ENCODE measurements at places on chromosomes 4 and X. TPM values are rescaled to one million over a fixed set of nuclear protein-coding genes. Genes with fewer than 3 reads are reported as not detected.

GRCh38 chr4:153485860-153486259 is 19.7 kb downstream of the TMEM131L start:
- DNase-seq = no peak

DNA sequence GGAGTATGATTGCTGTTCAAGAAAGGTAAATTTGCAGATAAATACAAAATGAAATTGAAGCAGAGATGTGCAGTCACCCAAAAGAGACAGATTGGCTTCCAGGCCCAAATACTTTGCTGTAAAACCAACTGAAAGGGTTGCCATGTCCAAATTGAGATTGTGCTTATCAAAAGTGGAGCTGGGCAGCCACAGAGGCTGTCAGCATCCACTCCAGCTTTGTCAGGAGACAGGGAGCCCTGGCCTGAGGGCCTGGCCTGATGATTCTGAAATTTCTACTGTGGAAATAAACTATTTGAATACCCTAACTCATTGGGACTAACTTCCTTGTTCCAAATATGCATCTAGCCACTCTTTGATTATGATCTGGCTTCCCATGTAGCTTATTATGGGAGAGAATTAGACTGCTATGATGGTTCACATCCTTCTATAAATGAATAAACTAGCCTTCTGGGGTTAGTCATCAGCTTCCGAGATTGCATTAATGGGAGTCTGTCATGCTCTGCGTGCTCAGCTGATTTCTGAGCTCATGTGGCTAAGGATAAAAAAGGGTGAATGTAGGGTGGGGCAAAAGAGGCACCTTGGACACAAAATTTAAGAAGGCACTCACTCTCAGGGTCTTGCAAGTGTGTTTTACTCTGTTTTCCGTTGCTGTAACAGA is 48.2 kb downstream of the SLC34A2 start:
- DNase-seq = no peak

GRCh38 chr4:61182915-61183314 is 17.2 kb upstream of the ADGRL3 start:
- no peak for DNase-seq

- no peak for DNase-seq
Observed at GRCh38 chr4:155780775-155781174, 22.0 kb downstream of the GUCY1B1 start.

GRCh38 chr4:149964001-149964796 is 114.0 kb upstream of the DCLK2 start:
- DNase-seq = no peak

GRCh38 chrX:1435241-1435895 is 17.3 kb downstream of the ASMTL start:
- DNase-seq = no peak

DNA sequence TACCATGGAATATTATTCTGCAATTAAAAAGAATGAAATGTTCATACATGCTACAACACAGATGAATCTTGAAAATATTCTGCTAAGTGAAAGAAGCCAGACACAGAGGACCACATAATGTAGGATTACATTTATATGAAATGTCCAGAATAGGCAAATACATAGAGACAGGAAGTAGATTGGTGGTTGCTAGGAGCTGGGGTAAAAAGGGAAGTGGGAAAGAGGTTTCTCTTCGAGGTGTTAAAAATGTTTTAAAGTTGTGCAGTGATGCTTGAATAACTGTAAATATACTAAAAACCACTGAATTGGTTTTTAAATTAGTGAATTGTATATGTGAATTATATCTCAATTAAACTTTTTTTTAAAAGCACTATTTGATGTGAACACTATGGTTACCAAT is 3.6 kb upstream of the NXT2 start:
- no peak for DNase-seq

DNA sequence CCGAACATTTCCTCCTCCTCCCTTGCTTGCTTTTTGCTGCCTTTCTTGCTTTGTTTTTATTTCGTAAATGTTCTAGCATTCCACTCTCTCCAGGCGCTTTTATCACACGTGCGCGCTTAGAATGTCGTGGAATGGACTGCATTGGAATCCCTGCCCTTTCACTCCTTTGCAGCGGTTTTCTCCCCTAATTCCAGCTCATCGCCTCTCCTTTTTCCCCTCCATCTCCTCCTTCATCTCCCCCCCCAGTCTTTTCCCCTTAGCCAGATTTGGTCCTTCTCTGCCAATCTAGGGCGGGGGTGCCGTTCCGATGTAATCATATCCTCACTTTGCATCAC is 579 bp downstream of the OGT start:
- no peak for DNase-seq

DNA sequence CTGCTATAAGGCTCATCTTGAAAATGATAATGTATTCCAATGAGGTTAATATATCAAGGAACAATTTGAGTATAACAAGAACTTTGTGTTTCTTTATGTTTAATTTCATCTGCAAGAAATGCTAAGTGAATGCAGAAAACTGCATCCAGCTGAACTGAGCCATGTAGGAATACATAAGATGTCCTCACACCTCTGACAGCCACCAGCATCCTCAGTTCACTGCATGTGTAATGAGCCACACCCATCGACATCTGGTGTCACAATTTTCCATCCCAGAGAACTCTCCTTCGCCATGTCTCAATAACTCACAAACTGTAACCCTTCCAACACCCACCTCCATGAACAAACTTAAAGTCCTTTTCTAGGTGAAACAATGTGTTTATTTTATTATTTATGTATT is 3.3 kb upstream of the IL21 start:
- DNase-seq = no peak

The YY2 gene
- 0.35 TPM for total RNA-seq

Measured in Right ventricle myocardium superior (tissue), 1 donor.